HFFc6 (cell line): ENCODE measurements at places on chromosomes 12 and 14.

- DNase-seq = peak; percentile 80
Observed at GRCh38 chr12:108565976-108566375, 3.6 kb downstream of the ISCU start.

- no peak for DNase-seq
Observed at GRCh38 chr14:54706769-54707168, 139.8 kb downstream of the SAMD4A start.

- DNase-seq = no peak
Observed at GRCh38 chr12:110641521-110641920, 27.6 kb downstream of the TCTN1 start.

DNA sequence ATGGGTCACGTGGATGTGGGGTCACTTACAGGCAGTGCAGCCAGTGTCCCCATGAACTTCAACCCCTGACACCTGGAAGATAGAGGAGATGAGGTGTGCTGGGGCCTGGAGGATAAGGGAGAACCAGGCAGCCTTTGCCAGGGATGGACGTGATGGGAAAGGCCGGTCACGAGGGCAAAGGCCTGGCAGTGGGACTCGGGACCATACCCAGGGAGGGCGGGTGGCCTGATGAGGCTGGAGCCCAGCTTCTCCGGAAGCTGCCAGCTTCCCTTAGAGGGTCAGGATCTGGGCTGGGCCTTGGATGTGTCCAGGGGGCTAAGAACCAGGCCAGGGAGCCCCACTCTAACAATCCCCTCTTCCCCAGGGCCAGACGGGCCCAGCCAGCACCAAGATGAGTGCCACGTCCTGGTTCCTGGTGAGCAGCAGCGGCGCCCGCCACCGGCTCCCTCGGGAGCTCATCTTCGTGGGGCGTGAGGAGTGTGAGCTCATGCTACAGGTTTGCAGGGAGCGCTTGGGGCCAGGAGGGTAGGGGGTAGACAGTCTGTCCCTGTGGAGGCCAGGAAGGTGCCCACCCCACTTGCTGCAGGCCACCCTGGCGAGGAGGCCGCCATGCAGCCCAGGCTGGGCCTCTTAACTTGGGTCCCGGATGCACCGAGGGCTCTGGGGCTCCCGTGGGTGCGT lies 3.1 kb downstream of the CEP170B start:
- no peak for DNase-seq

- DNase-seq = no peak
Observed at GRCh38 chr12:11832093-11832492, 182.6 kb downstream of the ETV6 start.

DNA sequence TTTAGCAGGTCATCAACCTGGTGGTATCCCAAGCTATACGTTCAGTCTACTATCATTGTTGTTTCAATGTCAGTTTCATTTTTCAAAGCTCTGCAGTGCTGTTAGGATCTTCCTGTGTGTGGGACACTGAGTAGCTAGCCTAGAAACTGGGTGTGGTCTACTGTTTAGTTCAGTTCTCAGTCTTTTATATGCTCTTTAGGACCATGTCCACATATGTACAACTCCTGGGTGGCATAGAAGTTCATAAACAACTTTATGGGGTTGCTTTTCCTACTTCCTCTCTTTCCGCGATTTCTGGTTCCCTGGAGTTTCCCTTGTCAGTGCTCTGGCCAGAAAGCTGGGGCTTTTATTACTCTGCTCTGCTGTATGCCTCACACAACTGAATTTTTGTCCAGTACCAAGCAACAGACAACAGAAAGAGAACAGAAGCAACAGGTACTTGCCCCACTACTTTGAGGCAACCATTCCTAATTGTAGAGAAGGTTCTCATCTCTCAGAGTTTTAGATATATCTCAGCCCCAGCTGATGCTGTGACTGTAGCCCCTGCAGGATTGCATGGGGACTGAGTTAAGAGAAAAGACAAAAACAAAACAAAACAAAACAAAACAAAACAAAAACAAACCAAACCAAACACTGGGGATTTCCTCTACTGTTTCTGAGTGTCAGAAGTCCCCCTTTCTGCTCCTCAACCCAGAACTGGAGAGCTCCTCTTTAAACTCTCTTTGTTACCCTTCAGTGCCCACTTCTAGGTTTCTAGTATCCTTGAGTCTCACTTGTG lies 30.3 kb downstream of the MIS18BP1 start:
- no peak for DNase-seq

DNA sequence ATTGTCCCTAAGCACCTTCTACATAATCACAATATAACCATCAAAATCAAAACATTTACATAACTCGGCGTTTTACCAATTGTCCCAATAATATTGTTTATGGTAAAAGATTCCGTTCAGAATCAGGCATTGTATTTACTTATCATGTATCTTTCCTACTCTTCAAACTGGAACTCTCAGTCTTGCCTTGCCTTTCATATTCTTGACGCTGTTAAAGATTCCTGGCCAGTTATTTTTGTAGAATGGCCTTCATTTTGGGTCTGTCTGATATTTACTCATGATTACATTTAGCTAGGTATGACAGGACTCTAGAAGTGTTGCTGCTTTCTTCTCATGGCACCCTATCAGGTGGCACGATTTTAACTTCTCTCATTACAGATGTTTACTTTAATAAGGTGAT lies 850 bp upstream of the HEATR5A start:
- DNase-seq = no peak

GRCh38 chr12:122350141-122350848 lies 72.2 kb downstream of the CLIP1 start:
- peak; percentile 8 for DNase-seq

DNA sequence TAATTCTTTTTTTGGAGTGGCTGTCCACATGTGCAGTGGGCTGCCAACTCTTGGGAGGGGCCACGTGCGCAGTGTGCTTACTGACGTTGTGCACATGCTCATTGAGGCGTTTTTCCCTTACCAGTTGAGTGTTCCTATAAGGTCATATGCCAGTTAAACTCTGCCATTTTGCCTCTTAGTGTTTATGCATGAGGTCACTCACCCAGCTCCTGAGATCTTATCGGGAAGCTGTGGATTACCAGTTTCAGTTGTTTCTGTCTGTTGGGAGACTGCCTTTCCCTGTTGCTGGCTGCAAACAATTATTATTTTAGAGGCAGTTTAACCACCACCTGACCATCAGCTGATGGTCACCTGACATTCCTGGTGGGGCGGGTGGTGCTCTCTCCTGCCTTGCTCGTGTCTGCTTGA lies 16.1 kb upstream of the KIF21A start:
- DNase-seq = no peak

GRCh38 chr14:91910196-91910595 lies 37.3 kb downstream of the FBLN5 start:
- no peak for DNase-seq

GRCh38 chr12:120737557-120738251 lies 12.1 kb downstream of the ACADS start:
- no peak for DNase-seq

- DNase-seq = no peak
Observed at GRCh38 chr14:60211153-60211552, 37.9 kb upstream of the PPM1A start.

DNA sequence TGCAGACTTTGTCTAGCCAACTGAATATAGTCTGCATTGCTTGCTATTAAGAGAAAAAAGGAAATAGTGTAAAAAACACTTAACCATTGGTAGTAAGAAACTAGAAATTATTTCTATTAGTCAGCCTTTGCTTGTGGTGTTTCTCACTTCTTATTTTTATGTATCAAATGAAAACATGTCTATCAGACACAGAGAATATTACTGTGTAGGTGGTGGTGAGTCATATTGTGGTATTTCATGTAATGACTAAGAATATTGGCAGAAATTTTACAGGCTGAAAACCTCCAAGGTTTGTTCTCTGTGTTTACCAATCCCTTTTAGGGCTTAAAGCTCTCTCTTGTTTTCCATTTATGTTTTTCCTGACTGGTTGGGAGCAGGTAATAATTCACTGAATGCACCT lies 87.2 kb downstream of the DAAM1 start:
- DNase-seq = peak; percentile 89

- DNase-seq = no peak
Observed at GRCh38 chr14:98184457-98184856, 1087.5 kb downstream of the BCL11B start.

GRCh38 chr12:32920506-32921085 lies 24.0 kb upstream of the PKP2 start:
- DNase-seq = no peak

- DNase-seq = peak; percentile 66
Observed at GRCh38 chr14:74038020-74038859, 19.1 kb downstream of the BBOF1 start.

GRCh38 chr12:110745542-110746284 lies 3.0 kb upstream of the PPP1CC start:
- DNase-seq = no peak

GRCh38 chr14:52885230-52885629 lies 65.6 kb downstream of the FERMT2 start:
- peak; percentile 53 for DNase-seq

DNA sequence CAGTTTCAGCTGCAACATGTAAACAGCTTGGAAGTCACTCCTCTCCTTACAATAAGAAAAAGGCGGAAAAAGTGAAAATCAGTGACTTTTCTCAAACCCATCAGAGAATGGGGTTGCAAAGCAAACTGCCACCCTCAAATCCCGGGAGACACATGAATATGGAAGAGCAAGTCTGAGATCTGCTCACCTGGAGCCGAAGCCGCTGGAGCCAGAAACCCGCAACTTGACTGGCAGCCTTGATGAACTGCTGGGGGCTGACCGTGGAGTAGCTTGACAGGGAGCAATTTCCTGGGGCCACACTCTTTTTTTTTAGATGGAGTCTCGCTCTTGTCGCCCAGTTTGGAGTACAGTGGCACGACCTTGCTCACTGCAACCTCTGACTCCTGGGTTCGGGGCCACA lies 208.2 kb downstream of the KIF26A start:
- DNase-seq = no peak

DNA sequence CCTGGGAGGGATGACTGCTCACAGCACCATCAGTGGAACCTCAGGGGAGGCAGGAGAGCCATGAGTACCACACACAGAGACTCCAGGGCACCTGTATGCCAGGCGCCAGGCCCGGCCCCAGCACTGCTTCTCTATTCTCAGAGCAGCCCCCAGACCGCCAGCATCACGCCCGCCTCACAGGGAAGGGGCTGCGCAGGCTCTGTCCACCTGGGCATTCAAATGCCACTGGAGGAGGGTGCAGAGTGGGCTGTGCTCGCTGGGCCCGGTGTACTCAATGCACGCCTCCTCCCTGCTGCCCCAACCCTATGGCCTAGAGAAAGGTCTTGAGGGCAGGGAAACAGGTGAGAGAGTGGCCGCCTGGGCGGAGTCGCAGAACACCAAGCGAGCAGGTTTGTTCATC lies 43.6 kb downstream of the CCDC85C start:
- no peak for DNase-seq

DNA sequence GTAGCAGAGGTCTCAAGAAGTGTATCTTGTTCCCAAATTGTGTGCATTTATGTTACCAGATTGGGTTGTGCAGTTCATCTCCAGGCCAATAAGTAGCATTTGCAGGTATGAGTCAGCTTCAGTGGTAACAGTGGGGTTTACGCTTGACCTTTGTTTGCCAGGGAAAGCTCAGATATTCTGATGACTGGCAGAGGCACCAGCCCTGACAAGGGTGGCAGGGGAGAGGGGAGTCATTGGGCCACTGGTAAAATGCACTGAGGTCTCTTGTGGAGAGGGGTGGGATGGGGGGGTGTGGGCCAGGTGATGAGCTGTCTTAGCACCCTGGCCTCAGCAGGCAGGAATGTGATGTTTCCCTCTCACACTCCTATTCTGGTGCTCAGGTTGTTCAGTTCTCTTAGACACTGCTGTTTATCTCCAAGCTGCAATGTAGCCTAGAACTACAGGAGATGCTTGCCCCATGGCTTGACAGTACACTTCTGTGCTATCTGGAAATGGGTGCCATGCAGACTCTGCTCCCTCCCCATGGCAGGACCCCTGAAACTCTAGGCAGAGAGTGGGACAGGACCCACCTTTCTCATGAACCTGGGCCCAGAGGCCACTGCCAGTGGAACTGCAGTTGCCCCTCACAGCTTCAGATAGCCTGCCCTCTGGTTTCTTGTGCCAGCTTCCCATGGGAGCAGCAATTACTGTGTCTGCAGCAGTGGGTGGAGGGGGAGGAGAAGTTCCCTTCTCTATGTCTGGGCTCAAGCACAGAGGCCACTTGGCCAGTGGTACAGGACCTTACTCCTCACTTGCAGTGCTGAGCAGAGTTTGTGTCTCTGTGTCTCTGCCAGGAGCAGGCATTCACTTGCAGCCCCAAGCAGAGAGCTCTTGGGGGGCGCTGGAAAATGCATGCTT lies 31.9 kb downstream of the USP15 start:
- no peak for DNase-seq

- DNase-seq = no peak
Observed at GRCh38 chr12:94282675-94283074, 134.3 kb downstream of the PLXNC1 start.

DNA sequence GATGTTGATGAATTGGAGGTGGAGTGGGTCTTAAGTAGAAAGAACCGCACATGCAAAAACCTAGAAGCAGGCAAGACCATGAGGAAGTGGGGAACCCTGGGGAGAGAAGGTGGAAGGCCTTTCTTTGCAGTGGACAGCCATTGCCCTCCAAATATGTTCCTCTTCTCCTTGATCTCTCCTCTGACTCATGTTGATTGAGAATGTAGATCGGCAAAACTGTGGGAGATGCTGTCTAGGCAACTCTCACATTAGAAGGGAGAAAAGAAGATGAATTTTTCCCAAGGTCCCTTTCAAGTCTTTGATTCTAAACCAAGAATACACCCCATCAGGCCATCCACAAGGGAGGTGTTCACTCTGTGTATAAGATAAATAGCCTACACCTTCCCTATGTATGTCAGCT lies 257.5 kb downstream of the MSRB3 start:
- peak; percentile 35 for DNase-seq

DNA sequence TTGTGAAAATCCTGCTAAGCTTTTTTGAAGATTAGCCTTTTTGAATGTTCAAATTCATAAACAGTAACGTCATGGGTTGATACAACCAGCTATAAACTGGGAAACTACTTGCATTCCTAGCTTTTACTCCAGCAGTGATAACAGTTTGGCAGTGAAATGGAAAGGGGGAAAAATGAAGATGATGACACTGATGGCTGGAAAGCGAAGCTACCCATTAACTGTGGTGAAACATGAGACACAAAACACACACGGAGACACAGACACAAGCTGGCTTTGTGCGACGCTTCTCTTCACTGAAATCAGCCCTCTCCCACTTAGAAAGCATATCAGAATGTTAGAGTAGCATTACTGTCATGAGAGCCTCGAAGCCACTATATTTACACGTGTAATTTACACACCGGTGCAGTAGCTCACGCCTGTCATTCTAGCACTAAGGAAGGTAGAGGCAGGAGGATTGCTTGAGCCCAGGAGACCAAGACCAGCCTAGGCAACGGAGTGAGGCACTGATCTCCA lies 15.7 kb downstream of the VPS37B start:
- no peak for DNase-seq

- DNase-seq = no peak
Observed at GRCh38 chr14:69324341-69324931, 64.5 kb downstream of the GALNT16 start.
